ENCODE measurements at places on chromosomes 7 and 10.

DNA sequence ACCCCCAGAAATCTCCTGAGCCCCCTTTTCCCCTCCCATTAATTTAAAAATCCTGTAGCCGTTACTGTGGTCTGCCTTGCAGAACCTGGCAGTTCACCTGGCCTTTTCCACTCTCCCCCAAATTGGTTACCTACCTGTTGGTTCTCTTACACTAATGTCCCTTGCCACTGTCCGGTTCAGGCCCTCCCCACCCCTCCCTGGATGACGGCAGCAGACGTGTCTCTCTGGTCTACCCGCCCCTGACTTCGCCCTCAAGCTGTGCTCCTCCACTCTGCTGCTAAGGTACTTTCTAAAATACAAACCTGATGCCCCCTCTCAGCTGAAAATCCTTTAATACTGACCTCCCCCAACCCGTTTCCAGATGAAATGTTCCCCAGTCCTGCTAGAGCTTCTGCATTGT lies 15.6 kb upstream of the SH3PXD2A start:
- no peak for DNase-seq

- no peak for DNase-seq
Observed at GRCh38 chr7:5296611-5297226, 14.0 kb downstream of the SLC29A4 start.

GRCh38 chr7:101817471-101818286 lies at the start of gene CUX1:
Gene CUX1, plus strand, starts transcription at chr7:101817626. Its CDS starts 14 bp downstream, at chr7:101817640.
- no peak for DNase-seq

DNA sequence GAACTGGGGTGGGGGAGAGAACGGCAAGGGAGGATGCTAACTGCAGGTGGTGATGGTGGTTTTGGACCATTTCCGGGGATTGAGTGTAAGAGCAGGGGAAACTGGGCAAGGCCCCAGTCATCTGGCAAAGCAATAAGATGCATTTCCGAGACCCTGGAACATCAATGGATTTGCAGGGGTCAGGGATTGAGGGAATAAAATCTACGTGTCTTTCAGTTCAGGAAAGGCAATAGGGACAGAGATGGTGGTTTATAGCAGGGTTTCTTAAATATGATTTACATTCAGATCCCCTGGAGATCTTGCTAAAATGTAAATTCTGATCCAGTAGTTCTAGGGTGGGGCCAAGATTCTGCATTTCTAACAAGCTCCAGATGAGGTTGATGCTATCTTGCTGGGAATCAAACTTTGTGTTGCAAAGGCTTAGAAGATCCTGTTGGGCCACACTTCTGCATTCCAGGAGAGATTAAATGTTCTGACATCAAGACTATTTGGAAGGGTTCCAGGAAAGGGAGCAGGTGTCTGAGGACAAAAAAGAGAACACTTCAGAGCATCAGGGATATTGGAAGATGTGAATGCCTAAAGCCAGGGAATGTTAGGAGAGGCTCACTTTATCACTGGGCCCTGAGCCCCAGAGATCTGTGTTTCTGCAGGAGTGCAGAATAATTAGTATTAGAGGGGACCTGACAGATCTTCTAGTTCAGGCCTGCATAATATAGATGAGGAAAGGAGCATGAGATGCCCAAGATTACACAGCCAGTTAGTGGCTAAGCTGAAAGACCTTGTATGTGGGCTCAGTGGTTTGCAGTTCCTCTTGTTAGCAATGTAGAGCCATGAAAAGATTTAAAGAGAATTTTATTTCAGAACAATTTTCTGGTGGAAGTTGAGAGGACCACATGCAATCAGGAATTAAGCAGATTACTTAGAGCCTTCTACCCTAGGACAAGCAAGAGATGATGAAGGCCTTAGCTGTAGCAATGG lies 32.4 kb downstream of the BLNK start:
- DNase-seq = no peak

DNA sequence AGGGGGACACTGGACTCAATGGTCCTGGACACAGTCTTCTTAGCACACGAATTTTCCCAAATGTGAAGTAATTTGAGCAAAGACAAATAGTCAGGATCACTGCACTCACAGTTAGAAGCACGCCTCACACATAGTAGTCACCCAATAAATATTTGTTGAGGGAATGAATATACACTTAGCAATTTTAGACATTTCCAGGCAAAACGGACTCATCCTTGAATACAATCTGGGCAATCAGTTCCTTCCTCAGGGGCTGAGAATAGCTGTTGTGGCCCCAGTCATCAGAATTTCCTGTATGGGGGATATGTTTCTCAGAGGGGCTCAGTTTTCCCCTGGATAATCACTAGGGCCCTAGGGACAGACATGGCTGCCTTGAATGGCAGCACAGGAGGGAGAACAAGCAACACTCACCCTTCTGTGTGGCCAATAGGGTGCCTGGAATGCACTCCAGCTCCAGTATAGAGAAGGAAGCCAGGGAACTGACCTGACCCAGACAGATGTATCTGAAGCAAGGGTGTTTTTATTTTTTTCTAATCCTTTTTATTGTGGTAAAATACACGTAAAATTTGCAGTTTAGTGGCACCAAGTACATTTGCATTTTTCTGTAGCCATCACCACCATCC lies 282.7 kb upstream of the ZNF32 start:
- no peak for DNase-seq

GRCh38 chr10:12539350-12540164 lies 190.2 kb downstream of the CAMK1D start:
- DNase-seq = no peak

DNA sequence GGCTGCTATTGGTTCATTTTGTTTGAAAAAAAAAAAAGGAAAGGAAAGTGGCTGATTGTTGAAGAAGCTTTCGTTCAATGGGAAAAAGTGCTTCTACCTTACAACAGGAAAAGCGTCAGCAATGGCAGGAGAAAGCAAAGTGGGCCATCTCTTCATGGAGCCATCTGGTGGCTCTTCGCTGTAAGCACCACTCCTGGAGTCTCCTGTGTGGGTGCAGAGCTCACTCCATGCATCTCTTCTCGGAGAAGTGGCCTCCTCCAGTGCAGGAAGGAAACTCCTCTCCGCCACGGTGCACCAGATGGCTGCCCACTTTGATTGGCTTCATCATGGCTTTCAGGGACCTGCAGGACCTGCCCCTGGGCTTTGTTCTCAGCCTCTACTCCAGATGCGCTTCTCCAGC lies 250.9 kb downstream of the PTEN start:
- no peak for DNase-seq

GRCh38 chr10:103653581-103654037 lies 160.1 kb downstream of the NEURL1 start:
- no peak for DNase-seq

DNA sequence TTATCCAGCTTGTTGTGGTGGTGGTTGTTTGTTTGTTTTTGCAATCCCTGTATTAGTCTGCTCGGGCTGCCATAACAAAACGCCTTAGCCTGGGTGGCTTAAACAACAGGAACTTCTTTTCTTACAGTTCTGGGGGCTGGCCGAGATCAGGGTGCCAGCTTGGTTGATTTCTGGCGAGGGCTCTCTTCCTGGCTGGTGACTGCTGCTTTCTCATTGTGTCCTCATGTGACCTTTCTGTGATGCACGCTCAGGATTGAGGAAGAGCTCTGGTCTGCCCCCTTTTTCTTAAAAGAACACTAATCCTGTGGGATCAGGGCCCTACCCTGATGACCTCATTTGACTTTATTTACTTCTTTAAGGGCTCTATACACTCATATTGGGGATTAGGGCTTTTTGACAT lies 107.1 kb upstream of the NRP1 start:
- no peak for DNase-seq

GRCh38 chr10:98258683-98259454 lies 9.1 kb downstream of the LOXL4 start:
- DNase-seq = no peak

- DNase-seq = no peak
Observed at GRCh38 chr10:77578583-77579227, 58.9 kb downstream of the KCNMA1 start.

- peak; percentile 28 for DNase-seq
Observed at GRCh38 chr7:98284335-98285036, 3.0 kb downstream of the BRI3 start.

GRCh38 chr10:105243825-105244224 lies 602.7 kb downstream of the SORCS3 start:
- DNase-seq = no peak

DNA sequence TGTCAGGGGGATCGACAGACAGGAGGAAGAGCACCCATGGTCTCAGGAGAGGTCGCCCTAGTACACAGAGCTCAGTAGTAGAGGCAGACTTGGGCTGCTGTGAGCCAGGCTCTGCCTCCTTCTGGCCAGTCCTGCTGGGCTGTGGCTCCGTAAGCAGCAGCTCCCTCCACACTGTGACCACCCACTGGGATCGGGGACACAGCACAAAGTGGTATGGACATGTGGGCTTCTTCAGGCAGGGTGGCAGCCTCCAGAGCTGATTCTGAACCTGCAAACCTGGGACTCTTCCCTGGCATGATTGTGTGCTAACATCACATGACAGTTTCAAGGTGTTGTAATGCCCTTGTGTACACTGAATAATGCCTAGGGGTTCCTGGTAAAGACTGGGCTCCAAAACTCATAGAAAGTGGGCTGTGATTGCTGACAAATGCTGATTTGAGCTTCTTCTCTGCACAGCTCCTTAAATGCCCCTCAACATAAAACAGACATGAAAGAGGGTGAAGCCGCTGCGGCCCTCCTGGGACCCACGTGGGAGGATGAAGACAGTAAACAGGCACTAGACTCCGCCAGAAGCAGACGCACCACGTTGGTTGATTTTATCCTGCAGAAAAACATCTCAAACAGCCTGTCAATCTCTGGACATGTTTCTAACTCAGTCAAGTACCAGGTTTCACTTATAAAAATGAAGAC lies 76.7 kb downstream of the GPR26 start:
- no peak for DNase-seq

DNA sequence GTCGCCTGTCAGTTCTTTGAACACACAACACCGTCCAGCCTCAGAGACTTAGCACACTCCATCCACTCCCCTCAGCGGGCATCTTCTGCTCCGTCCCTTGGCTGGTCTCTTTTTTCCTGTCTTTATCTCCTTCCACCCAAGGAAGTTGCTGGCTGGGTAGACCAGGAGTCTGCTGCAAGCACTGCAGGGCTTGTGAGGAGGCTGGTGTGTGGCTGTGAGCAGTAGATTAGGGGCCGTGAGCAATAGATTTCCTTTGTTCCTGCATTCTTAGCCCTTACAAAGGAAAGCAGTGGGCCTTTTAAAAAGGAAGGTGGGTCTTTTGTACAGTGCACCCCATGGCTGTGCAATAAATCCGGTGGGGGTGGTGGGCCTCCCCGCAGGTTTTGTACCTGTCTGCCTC lies 100.3 kb upstream of the BTBD16 start:
- no peak for DNase-seq

GRCh38 chr7:106285855-106286492 lies 1.2 kb upstream of the NAMPT start:
- no peak for DNase-seq

DNA sequence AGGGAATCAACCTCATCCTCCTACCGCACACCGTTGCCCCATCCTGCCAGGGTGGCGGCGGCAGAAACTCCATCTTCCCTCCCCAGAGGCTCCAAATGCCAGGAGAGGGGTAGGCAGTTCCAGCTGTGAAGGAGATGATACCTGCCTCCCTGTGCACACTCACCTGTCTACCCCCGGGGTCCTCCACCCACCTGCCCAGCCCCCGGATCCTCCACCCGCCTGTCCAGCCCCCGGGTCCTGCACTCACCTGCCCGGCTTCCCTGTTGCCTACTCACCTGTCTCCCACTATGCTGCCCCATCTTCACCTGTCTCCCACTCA lies 13.4 kb upstream of the DNAAF5 start:
- DNase-seq = no peak

DNA sequence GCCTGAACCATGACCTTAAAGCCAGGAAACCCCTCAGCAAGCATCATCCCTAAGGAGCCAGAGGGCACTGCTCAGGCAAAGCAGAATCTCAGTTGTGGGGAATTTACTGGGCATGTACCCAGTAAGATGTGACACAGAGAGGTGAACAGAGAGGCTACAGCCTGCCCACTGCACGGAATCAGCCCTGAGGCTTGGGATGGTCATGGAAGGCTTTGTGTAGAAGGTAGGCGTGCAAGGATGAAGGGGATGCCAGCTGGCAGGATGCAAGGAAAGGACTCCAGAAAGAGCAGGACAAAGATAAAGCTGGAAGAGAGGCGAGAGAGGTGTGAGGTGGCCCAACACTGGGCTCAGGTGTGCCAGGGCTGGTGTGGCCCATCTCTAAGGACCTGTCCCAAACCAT lies 2.4 kb upstream of the AIFM2 start:
- DNase-seq = no peak

DNA sequence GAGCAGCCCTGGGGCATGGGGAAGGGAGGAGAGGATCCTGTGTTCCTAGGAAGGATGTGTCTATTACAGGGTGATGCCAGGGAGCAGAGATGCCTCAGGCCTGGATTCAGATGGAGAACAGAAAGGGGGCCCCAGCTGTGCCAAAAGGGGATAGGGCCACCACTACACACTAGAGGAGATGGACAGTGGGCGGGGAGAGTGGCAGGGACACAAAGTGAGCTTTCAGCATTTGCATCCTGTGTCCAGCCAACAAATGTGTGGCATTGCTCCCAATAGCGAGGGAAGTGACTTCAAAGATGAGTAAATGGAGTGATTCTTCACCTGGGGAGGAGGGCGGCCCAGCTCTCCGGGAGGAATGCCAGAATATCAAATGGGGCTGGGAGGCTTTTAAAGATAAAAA lies 64.9 kb upstream of the WAPL start:
- no peak for DNase-seq

GRCh38 chr7:100867040-100867775 lies at the start of gene TRIP6:
Gene TRIP6, plus strand, starts transcription at chr7:100867387. Its CDS starts 111 bp downstream, at chr7:100867498.
- DNase-seq = peak; percentile 88

GRCh38 chr7:45203936-45204445 lies 46.4 kb downstream of the RAMP3 start:
- DNase-seq = no peak

DNA sequence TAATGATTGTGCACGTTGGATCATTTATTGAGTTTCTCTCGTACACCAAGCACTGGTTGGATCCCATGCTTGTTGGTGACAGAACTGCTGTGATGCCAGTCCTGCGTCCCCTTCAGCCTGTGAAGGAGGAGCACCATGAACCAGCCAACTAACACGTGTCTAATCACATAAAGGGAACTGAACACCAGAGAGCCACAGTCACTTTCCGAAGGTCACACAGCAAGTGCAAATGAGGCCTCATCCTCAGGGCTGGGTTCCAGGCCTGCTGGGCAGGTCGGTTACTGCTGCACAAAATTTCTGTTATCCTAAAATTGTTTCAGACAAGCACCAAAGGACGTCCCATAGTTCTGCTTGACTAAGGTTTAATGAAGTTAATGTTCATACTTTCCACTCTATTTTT lies 332.0 kb upstream of the ZNF32 start:
- no peak for DNase-seq

GRCh38 chr7:43199371-43200160 lies 87.1 kb downstream of the HECW1 start:
- DNase-seq = no peak

- DNase-seq = no peak
Observed at GRCh38 chr10:21340331-21340730, 185.2 kb downstream of the SKIDA1 start.

DNA sequence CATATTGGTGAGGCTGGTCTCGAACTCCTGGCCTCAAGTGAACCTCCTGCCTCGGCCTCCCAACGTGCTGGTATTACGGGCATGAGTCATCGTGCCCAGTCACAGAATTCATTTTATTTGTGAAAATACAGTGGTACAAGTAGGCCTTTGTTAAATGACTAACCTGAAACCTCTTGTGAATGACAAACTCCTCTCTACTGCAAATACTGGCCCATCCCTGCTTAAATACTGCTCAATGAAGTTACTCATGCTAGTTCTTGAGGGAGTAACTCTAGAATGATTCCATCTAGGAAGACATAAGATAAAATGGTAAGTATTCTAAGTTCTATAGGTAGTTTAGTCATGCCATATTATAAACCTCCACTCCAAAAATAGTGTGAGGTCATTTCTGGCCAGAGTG lies 80.7 kb downstream of the UBE2H start:
- DNase-seq = no peak

Measured in GOT3 (cell line).